ENCODE measurements at places on chromosomes 7 and 10.
A peak's percentile ranks its signal among the peaks of the same experiment; 100 is the strongest.

DNA sequence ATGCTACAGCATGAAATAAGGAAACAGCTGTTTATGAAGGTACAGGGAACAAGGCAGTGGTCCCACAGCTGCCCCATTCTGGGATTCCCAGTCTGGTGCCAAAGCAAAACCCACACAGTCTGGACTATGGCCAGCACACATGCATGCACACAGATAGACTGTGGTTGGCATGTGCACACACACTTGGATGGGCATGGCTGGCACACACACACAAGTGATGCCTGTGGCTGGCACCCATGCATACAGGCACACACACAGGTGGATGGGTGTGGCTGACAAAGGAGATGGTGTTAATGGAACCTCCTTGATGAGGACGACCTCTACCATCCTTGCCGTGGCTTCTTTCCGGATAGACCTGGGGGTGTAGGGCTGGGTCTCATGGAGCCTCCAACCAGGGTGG lies 114.0 kb upstream of the LYZL2 start:
- no peak for DNase-seq

GRCh38 chr7:27944643-27945042 lies 204.7 kb downstream of the TAX1BP1 start:
- DNase-seq, result no peak

DNA sequence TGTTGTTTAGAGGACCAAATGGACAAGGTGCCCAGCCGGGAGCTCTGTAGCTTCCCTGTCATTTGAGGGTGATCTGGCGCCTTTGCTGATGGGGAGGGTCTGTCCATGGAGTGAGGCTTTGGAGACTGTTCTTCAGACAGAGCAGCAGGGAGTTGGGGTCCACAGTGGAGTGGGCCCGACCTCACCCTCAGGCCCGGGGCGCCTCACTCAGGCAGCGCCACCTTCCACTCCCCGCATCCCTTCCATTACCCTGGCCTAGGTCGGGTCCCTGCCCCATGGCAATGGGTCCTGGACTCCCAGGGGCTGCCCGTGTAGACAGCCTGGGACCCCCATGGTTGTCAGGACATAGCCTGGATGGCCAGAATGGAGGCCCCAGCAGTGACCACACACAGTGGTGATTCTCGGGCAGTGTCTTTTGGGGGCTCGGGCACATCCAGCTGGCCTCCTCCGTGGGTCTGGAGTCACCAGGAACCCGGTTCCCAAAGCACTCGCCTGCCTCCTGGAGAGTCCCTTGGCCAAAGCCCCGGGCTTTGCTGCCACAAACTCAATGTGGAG lies 38.5 kb downstream of the TCERG1L start:
- no peak for DNase-seq

DNA sequence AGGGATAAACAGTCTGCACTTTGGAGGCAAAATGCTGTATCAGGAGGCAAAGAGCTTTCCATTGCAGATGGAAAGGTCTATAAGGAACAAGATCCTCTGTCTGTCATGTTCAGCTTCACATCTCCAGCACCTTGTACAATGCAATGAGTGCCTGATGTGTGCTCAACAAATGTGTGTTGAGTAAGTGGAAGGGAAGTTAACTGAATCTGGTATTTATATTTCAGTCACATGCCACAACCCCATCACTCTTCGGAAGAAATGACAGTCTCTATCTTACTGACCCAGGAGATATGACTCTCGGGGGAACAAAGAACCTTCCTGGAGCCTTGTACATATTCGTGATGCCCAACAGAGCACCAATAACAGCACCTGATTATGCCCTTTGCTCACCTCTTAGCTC lies 20.0 kb upstream of the DNAJC1 start:
- no peak for DNase-seq

DNA sequence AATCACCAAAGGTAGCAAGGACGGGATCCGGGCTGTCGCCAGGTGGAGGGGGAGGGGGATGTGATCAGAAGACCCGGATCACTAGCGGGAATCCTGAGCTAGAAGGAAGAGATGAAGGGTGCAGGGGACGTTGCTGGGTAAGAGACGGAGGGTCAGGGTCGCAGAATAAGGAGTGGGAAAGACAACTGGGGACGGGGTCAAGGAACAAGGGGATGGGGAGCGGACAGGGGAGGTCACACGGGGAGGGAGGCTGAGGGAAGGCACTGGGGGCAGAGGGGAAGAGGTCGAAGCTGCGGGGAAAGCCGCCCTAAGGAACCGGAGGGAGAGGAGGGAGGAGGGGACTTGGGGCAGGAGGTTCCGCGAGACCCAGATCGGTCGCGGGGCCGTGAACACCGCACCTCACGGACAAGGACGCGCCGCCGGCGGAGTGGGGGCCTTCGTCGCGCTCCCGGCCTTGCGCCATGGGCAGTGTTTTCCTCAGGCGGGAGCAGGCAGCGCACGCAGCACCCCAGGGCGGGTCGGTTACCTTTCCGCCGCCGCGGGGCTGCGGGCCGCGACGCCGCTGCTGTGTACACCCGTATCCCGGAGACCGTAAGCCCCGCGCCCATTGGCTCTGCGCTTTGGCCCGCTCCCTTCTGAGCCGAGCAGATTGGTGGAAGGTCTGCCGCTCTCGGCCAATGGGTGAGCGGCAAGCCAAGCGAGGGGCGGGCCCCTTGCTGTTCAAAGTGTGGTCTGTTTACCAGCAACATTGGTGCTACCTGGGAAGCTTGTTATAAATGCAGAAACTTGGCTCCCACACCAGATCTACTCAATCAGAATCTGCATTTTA lies at the start of gene CFAP43:
CFAP43 (minus strand) TSS at position 581 of the 829 bp plus-strand sequence; CDS start at position 463, 118 bp downstream.
- peak; percentile 89 for DNase-seq

DNA sequence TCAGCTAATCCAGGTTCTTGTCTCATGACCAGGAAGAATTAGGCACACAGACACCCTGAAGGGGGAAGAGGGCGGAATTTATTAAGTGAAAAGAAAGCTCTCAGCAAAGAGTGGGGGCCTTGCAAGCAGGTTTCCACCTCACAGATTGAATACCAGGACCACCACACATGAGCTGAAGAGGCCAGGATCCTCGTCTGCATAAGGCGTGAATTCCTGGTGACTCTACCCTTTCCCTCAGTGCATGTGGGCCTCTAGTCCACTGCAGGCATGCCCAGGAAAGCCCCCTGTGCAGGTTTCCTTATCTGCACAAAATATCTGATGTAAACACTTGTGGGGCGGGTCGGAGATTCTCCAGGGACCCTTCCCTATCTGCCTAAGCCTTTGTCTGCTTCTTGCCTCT lies 782.1 kb upstream of the LRRN3 start:
- no peak for DNase-seq

DNA sequence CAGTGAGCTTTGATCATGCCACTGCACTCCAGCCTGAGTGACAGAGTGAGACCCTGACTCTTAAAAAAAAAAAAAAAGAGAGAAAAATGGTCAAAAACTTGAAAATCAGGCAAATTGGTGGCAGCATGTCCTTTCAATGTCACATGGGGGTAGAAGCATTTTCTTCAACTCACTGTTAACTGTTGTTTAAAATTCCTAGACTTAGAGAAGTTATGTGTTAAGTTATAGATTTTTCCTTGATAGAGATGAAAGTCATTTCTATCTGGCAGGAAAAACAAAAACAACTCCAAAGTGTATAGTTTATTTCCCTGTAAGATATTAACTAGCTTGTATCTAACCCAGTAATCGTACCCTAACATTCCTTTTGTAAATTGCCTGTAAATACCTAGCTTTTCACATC lies 26.8 kb downstream of the LYZL2 start:
- DNase-seq, result no peak

GRCh38 chr10:126480648-126481047 lies 92.4 kb upstream of the ADAM12 start:
- no peak for DNase-seq

DNA sequence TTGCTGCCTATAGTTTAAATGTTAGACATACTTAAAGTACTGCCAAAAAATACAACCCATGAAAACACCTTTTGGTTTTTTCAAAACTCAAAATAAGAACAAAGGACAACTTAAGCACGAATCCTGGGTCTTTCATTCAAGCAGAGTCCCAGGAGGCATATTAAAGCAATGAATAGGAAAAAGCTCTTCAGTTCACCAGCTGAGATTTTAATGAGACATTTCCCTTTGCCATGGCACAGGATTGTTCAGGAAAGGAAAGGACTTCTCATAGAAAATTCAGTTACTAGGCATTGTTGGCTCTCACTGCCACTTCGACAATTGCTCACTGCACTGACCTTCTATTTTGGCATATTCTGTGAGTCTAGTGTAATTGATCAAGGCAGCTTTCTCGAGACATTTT lies 133.5 kb upstream of the FEZF1 start:
- no peak for DNase-seq

- peak; percentile 96 for DNase-seq
Observed at GRCh38 chr7:25087855-25088254, 37.2 kb downstream of the CYCS start.

GRCh38 chr7:47765373-47765979 lies 182.8 kb downstream of the PKD1L1 start:
- no peak for DNase-seq

DNA sequence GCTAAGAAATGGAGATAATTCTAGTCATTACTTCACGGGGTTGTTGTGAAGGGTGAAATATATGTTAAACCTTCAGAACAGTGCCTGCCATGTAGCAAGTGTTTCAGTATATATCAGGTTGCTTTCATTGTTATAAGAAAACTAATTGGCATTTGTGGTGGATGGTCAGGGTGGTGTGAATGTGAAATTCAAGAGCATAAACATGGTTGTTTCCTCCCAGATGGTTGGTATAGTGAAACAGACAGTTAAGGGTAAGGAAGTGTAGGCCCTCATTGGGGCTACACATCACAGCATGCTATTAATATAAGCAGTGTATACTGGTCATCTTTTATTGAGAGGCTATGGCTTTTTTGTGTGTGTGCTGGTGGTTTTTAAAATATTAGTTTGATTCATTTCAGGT lies 171.6 kb downstream of the AUTS2 start:
- DNase-seq, result no peak

DNA sequence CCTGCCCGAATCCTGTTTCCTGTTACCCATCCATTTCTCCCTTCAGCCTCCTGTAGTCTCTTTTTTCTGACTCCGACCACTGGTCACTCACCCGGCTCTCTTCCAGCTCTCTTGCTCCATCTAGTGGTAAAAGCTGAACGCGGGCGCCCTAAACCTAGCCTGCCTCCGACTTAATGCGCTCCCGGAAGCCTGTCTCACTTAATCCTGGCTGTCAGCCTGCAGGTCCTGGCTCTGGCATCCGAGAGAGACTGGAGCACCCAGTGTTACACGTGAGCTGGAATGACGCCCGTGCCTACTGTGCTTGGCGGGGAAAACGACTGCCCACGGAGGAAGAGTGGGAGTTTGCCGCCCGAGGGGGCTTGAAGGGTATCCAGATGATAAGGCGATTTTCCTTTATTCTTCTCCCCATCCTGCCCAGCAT lies 10.3 kb downstream of the SUMF2 start:
- peak; percentile 58 for DNase-seq

GRCh38 chr7:106731187-106731586 lies 70.2 kb upstream of the CCDC71L start:
- peak; percentile 88 for DNase-seq

DNA sequence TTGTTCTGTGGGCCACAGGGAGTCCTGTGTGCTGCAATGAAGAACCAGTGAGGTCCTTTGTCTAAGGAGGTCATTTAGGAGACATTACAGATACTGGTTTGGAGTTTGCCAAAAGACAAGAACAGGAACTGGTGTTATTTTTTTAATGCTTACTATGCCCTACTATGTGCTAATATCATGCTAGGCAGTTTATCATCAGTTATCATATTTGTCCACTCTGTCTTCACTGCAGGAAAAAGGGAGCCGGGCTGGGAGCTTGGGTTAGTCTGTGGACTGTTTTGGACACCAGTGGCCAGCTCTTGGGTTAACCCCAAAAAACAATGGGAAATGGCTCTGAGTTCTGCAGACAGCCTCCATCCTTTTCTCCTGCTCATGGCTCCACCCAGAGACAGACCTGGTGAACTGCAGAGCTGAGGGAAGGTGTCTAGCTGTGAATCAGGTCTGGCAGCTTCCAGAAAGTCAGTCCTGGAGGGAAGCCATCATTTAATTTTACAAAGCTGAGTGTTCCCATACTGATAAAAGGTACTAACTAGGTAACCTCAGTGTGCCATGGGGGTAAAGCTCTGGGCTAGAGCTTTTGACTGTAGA lies 101.2 kb upstream of the ZNF746 start:
- DNase-seq, result peak; percentile 4

DNA sequence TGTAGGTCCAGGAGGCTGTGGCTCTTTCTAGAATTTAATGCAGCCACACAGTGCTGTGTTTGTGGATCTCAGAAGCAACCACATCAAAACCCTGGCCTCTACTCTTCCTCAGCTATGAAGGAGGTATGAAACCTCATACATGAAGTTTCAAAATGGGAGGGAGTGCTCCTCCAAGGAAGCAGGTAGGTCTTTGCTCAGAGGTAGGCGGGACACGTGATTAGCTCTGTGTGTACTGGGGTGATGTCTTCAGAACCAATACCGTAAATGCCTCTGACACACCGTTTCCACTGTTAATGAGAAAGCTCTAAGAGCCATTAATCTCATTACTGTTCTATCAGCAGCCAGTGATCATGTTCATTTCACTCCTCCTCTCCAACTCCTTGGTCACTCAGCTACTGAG lies 126.1 kb downstream of the PLXNA4 start:
- no peak for DNase-seq

GRCh38 chr7:6031567-6031966 lies 391 bp downstream of the ANKRD61 start:
- no peak for DNase-seq

DNA sequence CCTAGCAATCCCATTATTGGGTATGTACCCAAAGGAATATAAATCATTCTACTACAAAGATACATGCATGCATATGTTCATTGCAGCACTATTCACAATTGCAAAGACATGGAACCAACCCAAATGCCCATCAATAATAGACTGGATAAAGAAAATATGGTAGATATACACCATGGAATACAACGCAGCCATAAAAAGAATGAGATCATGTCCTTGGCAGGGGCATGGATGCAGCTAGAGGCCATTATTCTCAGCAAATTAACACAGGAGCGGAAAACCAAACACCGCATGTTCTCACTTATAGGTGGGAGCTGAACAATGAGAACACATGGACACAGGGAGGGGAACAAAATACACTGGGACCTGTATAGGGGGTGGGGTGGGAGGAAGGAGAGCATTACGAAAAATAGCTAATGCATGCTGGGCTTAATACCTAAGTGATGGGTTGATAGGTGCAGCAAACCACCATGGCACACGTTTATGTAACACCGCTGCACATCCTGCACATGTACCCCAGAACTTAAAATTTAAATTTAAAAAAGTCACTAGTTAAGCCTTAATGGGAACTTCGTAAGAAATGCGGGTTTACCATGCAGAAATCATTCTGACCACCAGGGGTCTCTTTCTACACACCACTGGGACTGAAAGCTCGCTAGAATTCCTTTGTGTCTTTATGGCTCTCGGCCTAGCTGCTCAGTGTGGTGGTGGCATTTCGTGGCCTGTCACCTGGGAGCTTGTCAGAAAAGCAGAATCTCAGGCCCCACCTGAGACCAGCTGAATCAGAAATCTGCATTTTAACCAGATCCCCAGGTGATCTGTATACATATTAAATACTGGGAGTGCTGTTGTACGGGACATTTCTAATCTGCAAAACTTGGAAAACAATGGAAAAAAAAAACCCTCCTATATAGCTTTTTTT lies 9.5 kb downstream of the ANKRD1 start:
- DNase-seq, result peak; percentile 71

- no peak for DNase-seq
Observed at GRCh38 chr7:50682079-50682478, 100.6 kb downstream of the GRB10 start.

GRCh38 chr10:71547876-71548846 lies 151.4 kb downstream of the CDH23 start:
- DNase-seq, result peak; percentile 56

GRCh38 chr7:92968502-92968901 lies 132.1 kb upstream of the CDK6 start:
- no peak for DNase-seq

GRCh38 chr7:100567751-100568175 lies 5.9 kb downstream of the SAP25 start:
- no peak for DNase-seq

Data from MV-4-11 (cell line).